ENCODE measurements at places on chromosomes 3 and 15.

GRCh38 chr3:29649815-29650547 is 369.1 kb downstream of the RBMS3 start:
- DNase-seq: peak; percentile 65

- DNase-seq: no peak
Measured at GRCh38 chr15:95644100-95644875, 686.2 kb upstream of the NR2F2 start.

GRCh38 chr15:62472616-62473299 is 307.7 kb upstream of the C2CD4B start:
- DNase-seq: no peak

DNA sequence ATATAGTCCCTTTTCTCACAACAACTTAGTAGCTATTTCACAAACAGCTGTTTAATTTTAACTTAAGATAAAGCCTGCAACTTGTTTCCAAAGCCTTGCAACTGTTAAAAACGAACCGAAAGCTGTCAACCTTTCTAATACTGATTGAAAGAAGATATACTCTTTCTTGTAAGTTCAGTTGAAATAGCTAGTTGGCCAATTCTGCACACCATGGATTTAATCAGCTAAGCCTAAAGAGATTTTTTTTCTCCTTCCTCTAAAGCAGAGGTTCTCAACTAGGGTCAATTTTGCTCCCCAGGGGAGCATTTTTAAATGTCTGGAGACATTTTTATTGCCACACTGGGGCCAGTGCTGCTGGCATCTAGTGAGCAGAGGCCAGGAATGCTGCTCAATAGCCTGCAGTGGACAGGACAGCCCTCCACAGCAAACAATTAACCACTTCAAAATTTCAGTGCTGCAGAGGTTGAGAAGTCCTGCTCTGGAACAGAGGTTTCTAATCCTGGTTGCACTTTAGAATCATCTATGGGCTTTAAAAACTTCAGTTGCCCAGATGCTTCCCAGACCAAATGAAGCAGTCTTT is 26.2 kb downstream of the MINDY4B start:
- no peak for DNase-seq

DNA sequence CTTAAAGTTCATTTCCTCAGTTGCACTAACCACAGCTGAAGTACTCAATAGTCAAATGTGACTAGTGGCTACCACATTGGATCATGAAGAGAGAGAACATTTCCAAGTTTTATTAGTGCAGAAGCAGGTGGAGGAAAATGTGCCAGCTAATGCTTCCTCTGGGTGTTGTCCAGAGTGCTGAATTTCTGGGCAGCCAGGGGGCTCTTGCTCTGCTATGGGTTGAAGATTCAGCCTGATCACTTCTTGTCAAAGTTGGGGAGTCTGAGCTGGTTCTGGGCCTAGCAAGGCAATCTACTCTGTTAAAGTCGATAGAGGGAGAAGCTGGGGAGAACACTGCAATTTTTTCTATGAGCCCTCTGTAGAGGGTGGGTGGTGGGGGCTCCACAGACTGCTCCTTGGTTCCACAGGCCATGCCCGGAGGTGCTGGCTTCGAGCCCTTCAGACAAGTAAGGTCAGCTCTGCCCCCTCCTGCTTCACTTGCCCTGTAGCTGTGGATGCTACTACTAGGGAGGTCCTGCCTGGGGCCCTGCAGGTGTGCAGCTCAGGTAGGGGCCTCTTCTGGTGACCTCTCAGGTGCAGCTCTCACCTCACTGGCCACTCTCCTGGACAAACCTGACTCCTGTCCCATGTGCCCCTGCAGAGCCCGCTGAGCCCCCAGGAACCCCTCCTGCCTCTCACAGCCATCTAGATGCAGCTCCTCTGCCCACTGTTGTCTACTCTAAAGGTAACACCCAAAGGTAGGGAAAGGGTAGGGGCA is 8.2 kb downstream of the ALG3 start:
- peak; percentile 56 for DNase-seq

DNA sequence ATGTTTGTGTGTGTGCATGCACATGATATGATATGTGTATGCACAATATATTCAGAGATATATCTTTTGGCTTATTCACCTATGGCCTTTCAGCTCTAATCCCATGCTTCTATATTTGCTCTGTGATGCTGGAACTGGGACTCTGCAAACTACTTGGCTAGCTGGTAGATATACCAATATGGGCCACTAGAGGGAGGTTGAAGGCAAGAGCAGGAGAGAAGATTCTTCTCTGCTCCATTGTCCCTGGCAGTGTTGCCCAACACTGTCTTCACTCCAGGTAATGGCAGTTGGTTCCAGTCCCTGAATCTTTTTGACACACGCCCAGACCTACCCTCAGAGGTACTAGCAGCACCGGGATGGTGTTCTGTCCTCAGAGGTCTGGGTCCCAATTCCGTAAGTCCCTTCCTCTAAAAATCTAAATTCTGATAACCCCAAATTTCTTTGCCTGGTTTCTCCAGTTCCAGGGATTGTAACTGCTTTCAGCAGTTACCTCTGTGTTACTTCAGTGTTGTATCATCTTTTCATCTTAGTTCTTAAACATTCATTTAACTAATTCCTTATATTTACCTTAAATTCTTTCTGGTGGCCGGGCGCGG is 44.7 kb downstream of the GTPBP8 start:
- peak; percentile 77 for DNase-seq

All from dermis blood vessel endothelial cell (primary cell).